ENCODE measurements at places on chromosomes 1 and 21.

- no peak for DNase-seq
Measured at GRCh38 chr1:99246152-99246551, 18.1 kb upstream of the PLPPR4 start.

DNA sequence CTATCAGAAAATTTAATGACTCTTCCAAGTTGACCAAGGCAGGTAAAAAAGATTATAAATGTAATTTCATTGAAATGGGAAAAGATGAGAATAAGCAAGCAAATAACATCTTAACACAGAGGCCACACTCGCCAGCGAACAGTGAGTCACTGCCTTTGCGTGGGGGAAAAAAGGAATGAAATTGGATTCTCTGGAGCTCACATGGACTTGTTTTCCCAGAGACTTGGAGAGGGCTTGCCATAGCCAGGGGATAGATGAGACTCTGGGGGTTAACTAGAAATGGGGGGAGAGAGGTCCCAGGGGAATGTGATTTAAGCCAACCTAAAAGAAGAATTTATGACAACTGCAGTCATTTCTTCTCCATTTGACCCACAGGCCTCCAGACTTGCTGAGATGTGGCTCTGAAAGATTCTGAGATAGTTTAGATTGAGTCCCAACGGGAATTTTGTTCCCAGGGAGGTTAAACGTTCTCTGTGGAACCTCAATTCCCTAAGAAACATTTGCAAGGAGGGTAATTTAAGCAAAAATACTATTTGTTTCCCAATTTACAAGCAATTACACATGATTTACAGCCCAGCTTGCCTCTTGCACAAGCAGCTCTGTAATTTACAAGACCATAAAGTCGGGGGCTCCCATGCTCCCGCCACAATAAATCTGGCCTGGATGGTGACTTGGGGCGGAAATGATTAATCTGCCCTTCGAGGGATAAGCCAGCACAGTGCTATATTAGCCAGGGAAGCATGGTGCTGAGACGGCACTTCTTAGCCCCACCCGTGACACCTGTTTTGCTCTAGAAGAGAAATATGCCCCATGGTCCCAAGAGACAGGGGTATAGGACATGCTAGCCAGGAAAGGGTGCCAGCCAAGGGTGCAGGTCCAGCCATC, 68.8 kb downstream of the GRIK3 start:
- no peak for DNase-seq

- no peak for DNase-seq
Measured at GRCh38 chr1:54284781-54285529, 85.0 kb downstream of the MRPL37 start.

- DNase-seq, result no peak
Measured at GRCh38 chr21:30996728-30997127, 41.5 kb downstream of the KRTAP19-8 start.

DNA sequence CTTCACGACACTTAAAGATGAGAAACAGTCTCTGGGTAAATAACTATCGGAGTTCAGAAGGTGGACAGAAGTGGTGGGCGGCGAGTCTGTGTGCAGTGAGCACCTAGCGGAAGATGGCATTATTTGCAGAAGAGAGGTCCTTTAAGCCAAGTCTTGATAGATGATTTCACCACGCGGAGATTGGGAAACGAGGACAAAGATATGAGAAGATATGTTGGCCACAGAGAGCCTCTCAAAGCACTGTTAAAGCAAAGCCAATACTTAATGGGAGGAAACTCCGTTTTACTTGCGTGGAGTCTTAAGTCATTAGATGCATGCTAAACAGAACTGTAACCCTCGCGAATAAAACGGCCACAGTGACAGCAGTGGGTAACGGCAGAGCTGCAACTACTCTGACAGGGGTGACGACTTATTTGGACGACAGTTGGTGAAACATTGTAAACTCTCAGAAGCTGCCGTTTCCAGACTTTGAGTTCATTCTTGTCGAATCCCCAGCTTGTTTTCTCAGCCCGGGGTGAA, 577 bp upstream of the CEP350 start:
- peak; percentile 12 for DNase-seq

- no peak for DNase-seq
Measured at GRCh38 chr1:112849425-112850033, 106.5 kb downstream of the SLC16A1 start.

- no peak for DNase-seq
Measured at GRCh38 chr1:164716992-164717703, 158.2 kb downstream of the PBX1 start.

DNA sequence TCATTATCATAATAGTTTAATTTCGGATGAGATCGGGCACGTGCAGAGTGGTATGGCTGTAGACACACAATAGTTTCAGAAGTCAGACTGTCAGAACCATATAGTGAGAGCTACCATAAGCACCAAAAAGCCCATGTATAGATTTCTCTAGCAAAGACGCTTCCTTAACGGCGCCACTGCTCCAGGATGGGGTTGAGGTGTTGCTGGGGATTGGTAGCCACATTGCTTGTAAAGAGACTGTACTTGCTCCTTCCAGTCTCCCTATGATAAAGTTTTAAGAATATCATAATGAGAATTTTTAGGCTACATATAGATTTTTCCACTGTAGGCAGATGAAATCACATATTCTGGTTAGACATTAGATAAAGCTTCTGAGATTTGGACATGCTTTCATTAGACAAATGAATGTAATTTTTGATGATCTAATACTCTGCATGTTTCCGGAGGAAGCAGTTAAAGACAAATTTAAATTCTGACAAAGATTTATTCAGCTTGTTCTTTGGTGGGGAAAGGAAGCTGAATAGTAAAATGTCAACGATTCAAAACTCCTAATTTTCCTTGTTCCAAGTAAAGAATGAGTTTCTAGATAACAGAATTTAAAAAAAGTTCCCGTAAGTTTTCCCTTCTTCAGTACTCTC, 77.7 kb downstream of the MAP3K7CL start:
- no peak for DNase-seq

- no peak for DNase-seq
Measured at GRCh38 chr1:201761871-201762270, 67.1 kb upstream of the IPO9 start.

DNA sequence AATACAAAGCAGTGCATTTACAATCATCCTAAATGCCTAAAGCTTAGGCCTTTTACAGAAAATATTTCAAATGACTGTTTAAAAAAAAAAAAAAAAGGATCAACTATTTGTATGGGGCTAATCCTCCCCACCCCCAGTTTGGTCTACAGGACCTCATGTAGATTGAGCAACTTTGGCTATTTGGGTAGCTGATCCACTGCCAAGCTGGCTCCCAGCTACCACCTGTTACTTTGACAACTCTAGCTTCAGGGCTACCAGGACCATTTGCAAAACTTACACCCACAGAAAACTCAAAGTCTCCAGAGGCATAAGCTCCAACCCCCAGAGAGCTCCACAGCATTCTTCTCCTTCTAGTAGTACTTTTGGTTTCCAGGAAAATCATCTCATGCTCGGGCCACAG, 29.4 kb downstream of the JAK1 start:
- DNase-seq, result no peak

GRCh38 chr1:64519901-64520300, 50.0 kb downstream of the CACHD1 start:
- no peak for DNase-seq

- no peak for DNase-seq
Measured at GRCh38 chr1:160032165-160032820, 503 bp upstream of the PIGM start.

DNA sequence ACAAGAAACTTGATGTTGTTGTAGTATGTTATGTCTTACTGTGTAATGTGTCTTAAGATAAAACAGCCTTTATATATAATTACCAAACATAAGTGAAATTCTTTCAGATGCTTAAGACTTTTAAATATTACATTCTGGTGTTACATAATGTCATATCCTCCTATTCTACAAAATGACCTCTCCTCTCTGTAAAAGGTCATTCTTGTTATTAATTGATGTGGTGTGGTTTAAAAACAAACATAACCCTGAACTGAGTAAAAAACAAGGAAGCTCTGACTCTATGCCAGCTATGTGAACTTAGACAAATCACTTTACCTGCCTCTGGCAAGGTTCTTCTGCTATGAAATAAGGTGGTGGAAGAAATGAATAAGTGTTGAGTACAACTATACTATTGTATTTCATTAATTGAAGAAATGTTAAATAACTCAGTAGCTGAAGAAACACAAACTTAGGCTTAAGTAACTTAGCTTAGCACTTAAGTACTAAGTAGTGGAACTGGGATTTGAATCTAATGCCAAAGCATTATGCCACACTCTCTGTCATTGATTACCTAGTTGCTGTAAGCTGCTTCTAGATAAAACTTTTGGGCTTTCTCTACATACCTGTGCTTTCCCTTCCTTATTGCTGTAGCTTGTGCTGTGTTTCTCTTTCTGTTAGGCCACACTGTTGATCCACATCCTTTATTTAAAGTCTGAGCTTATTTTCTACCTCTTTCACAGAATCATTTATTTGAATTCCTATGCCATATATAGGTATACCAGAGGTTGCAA, 859 bp upstream of the ANGPTL1 start:
- no peak for DNase-seq

DNA sequence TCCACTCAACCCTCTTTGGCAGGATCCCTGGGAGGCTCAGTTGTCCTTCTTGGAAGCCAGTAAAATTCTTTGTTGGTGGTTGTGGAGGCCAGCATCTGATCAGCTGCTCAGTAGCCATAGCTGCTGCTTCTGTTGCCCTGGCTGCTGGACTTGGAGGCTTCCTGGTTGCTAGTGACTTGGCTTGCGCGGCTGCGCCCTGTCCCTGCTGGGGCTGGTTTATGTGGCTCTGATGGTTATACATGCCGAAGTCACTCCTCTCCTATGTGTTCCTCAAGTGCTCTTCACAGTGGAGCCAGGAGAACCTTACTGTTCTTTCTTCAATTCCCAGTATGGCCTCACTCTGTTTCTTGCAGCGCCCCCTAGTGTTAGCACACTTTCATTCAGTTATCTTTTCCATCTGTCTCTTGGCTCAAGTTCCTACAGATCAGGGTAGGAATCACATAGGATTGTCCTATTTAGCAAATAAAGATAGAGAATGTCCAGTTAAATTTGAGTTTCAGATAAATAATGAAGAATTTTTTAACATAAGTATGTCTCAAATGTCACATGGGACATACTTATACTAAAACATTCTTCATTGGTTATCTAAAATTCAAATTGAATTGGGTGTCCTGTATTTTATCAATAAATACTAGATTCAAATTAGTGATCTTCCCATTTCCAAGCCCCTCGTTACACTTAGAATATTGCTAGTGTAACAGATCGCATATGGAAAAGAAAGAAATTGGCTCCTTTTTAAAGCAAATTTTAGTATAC, 176.5 kb downstream of the TGFB2 start:
- DNase-seq, result no peak

DNA sequence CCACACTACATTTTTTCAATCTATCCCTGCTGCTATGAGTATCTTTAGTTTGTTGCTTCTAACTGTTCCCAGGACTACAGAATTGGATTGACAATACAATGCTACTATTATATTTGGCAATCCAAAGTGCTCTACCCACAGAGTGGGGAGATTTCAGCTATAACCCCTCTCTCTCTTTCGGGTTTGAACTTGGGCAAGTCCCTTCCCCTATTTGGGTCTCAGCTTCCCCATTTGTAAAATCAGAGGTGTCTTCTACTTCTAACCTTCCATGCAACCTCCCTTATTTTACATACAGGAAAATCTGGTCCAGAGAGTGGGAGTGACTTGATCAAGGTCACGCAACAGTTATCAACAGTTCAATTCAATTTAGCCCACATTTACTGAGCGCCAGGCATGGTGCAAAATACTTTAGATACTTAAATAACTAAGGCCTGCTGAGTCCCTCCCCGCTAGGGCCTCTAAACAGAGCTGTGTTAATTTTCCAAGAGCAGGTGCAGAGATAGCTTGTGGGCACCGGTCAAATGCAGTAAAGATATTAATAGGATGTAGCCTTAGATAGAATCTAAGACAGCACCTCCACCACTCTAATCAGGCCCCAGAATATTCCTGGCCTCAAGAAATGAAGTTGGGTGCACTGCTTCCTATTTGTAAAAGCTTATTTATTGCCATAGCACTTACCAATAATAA, 9.4 kb upstream of the GPX7 start:
- DNase-seq, result no peak

DNA sequence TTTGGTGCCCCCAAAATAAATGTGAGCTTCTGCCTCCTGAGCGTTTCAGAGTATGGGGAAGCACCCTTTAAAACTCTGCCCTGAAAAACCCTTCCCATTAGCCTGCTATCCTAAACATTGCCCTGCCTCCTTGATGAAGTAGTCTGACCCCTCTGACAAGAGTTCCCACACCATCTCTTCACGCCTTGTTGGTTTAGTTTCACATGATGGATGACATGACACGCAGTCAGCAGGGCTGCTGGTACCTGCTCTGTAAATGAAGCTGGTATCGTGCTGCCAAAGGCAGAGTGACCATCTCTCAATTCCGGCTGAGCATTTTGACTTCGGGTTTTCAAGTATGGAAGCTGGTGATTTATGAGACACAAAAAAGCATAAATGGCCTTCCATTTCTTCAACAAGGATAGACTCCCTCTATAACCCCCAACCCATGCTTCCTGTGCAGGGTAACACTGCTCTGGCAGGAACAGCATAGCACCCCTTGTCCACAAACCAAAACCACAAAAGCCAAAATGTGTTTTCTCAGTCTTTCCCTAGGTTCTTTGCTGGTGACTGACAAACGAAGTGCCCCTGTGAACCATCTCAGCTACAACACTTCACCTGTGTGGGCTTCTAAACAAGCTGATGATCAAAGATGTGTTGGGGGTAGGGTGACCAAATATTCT, 444.6 kb downstream of the NUF2 start:
- DNase-seq, result no peak

GRCh38 chr21:27369978-27370571, 403.2 kb upstream of the ADAMTS5 start:
- no peak for DNase-seq

- no peak for DNase-seq
Measured at GRCh38 chr21:45528981-45529784, 13.1 kb downstream of the SLC19A1 start.

DNA sequence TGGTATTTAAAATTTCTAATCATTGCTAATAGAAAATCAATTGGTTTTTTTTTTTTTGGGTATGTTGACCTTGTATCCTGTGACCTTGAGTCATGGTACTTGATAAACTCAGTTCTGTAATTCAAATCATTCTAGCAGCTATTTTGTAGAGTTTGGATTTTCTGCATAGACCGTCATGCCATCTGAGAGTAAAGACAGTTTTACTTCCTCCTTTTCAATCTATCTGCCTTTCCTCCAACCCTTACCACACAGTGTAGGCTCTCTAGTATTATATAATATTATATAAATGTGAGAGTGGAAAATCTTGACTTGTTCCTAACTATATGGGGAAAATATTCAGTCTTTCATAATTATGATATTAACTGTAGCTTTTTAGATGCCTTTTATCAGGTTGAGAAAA, 7.0 kb downstream of the TDRD5 start:
- DNase-seq, result no peak

- no peak for DNase-seq
Measured at GRCh38 chr1:211910113-211910884, 79.7 kb upstream of the LPGAT1 start.

All from T follicular helper cell (primary cell).